ENCODE measurements at places on chromosomes 11 and 22.
A peak's percentile ranks its signal among the peaks of the same experiment; 100 is the strongest.

DNA sequence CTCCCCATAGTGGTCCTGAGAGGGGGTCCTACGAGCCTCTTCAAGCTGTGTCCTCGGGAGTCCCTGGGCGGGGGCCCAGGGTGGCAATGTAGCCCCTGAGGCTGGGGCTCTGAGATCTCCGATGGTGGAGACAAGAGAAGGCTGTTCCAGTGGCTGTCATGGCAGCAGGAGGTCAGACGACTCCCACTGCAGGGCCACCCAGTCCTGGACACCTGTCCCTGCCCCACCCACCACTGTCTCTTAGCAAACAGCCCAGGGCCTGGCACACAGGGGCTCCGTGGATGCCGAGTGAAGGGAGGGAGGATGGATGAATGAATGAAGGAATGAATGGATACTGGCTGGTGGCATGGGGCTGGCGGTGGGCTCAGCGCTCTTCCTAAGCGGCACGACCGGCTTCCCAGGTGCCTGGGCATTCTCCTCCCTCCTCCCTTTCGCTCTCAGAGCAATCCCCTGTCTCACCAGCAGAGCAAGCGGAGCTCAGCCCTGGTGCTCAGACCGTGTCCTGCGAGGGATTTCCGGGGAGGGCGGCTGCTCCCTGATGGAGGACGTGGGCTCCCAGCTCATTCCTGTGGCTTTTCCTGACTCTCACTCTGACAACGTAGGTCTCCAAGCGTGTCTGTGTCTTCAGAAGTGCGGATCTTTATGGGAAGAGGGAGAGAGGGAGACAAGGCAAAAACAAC lies 1272.6 kb downstream of the BRD1 start:
- no peak for DNase-seq

DNA sequence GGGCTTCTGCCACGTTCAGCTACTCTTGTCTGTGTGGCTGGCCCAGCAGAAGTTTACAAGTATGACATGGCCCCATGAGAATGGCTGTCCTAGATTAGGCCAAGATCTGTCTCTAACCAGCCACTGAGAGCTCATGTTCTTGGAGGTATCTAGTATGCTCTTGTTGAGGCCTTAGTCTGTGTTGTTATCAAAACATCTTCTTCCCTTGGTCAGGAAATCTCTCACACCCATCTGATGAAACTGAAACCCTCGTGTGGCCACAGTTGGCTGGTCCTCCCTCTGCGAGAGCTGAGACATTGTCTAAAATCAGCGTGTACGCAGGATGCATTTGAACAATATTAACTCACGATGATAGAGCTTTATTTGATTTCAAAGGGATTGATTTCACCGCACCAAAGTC lies 109.0 kb upstream of the NNMT start:
- DNase-seq: no peak

DNA sequence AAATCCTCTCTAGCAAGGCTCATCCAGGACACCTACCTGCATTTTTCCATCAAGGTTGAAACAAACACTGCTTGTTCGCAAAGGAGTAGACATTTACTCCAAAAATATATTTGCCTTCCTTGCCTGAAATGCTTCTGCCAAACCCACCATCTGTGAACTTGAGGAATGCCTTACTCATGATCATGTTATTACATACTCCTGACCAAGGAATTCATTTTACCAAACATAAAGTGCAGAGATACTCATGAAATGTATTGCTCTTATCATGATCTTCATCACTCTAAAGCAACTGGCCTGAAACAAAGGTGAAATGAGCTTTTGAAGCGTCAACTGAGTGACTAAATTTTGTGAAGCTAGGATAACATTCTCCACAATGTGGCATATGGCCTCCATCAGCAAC lies 243.1 kb upstream of the CCDC179 start:
- no peak for DNase-seq

DNA sequence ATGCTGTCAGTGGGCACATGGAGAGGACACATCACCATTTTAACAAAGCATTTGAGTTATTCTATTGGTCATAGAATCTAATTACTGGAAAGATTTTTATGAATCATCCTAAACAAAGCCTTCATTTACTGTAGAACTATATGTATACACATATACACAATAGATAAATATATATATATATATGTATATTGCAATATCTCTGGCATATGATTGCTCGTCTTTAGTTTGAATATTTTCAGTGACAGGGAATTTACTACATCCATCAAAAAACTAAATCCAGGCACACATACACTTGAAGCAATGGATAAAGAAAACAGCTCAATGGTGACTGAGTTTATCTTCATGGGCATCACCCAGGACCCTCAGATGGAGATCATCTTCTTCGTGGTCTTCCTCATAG lies at the start of gene OR5AR1:
Gene OR5AR1, plus strand, starts transcription at position 301 of the 400 bp plus-strand sequence. Its CDS starts 0 bp downstream, at position 301.
- no peak for DNase-seq

DNA sequence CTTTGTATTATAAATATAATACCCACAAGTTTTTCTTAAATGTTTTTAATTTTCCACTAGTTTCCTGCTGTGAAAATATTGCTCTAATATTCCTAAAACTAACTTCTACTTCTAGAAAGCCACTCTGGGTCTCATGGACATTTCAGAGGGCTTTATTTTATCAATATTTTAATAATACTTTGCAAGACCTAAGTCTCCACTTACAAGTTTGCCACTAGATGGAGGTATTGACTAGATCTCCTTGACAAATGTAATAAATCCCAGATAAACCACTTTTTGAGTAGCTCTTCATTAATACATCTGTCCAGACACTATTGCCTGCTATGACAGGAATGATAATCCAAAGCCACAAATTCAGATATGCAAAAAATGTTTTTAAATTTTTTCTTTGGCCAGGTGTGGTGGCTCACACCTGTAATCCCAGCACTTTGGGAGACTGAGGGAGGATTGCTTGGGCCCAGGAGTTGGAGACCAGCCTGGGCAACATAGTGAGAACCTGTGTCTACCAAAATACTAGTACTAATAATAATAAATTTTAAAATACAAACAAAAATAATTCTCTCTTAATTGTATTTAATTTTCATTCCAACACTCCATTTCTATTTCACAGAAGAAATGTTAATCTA lies 3.5 kb upstream of the ACAT1 start:
- no peak for DNase-seq

GRCh38 chr11:44379141-44380008 lies 69.4 kb upstream of the ALX4 start:
- peak; percentile 37 for DNase-seq

GRCh38 chr11:61339490-61339878 lies 6.5 kb downstream of the TKFC start:
- DNase-seq: no peak

DNA sequence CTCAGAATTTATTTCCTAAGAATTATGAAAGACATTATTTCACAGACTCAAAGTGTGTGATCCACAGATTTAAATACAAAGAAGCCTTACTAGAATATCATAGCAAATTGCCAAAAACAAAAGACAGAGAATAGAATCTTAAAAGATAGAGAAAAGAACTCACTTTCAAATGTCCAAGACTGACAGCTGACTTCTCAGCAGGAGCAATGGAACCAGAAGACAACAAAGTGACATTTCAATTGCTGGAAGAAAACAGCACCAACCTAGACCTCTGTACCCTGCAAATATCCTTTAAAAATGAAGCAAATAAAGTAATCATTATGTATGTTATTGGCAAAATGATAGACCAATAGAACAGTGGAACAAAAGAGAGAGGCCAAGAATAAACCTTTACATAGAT lies 109.2 kb downstream of the TTC17 start:
- no peak for DNase-seq

DNA sequence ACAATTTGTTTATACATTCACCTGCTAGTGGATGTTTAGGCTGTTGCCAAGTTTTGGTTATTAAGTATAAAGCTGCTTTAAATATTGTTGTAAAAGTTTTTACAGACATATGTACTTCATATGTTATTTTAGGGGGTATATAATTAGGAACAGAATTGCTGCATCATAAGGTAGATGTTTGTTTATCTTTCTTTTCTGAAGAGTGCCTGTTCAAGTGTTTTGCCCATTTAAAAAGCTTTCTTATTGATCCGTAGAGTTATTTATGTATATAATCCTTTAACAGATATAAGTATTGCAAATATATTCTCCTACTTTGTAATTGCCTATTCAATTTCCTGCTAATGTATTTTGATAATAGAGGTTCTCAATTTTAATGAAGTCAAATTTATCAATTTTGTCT lies 11.3 kb upstream of the CCDC81 start:
- no peak for DNase-seq

GRCh38 chr11:129184581-129184980 lies 7.5 kb downstream of the ARHGAP32 start:
- no peak for DNase-seq

GRCh38 chr11:117345039-117345438 lies 17.4 kb downstream of the CEP164 start:
- no peak for DNase-seq

DNA sequence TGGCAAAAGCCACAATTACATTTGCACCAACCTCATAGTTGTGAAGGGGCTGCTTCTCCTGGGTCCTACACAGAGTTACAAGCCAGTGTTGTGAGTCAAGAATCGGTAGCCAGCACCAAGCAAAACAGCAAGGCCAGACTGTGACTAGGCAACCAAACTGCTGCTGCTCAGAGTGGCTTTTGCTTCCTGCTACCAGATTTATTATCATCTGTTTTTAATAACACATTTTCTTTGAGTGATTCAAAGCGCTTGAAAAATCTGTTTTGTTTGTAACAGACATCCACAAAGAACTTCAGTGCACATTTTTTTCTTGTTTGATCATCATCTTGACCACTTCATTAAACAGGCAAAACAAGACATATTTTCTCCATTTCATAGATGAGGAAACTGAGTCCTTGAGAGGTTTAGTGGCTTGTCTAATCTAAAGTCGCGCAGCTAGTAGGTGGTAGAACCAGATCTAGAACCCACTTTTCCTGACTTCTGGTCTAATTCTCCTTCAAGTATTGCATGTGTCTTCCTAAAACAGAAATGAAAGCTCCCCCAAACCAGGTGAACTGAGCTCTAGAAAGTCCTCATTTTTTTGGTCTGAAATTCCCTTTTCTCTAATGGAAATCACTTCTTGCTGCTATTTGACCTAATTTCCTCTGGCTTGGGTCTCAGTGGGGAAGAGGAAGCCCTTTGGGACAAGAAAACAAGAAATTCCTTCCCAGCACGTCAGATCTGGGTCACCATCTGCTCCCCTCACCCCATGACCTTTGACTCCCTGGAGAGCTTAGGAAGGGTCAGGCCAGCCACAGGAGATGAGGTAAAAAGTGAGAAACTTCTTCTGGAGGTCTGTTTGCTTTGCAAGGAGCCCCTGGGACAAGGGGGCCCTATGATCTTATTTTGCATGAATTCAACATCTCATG lies 39.9 kb downstream of the CWC15 start:
- DNase-seq: no peak

GRCh38 chr22:44891293-44891747 lies 118.5 kb downstream of the PHF21B start:
- peak; percentile 41 for DNase-seq

- DNase-seq: peak; percentile 31
Measured at GRCh38 chr22:49350441-49351121, 477.1 kb downstream of the BRD1 start.

GRCh38 chr11:97332271-97332670 lies 942.5 kb downstream of the JRKL start:
- no peak for DNase-seq

Measured in suprapubic skin (tissue), 4 donors.